Neural progenitor cell (in vitro differentiated cells): ENCODE measurements at places on chromosomes 2 and 18.

DNA sequence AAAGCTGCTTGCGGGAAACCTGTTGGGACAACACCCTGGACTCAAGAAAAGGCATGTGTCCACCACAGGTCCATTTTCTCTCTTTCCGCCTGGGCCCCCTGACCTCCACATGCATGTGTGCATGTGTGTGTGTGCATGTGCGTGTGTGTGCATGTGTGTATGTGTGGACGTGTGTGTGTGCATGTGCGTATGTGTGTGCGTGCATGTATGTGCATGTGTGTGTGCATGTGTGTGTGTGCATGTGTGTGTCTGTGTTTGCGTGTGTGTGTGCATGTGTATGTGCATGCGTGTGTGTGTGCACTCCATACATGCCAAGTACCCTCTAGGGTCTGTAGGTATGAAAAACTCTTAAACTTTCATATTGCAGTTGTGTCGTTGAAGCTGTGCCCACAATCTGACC lies 16.3 kb downstream of the CAPN14 start:
- H3K4me1 ChIP-seq, result no peaks in the 10 kb centered on the region
- no peaks in the 10 kb centered on the region for H3K36me3 ChIP-seq
- no peaks in the 10 kb centered on the region for H3K27me3 ChIP-seq

DNA sequence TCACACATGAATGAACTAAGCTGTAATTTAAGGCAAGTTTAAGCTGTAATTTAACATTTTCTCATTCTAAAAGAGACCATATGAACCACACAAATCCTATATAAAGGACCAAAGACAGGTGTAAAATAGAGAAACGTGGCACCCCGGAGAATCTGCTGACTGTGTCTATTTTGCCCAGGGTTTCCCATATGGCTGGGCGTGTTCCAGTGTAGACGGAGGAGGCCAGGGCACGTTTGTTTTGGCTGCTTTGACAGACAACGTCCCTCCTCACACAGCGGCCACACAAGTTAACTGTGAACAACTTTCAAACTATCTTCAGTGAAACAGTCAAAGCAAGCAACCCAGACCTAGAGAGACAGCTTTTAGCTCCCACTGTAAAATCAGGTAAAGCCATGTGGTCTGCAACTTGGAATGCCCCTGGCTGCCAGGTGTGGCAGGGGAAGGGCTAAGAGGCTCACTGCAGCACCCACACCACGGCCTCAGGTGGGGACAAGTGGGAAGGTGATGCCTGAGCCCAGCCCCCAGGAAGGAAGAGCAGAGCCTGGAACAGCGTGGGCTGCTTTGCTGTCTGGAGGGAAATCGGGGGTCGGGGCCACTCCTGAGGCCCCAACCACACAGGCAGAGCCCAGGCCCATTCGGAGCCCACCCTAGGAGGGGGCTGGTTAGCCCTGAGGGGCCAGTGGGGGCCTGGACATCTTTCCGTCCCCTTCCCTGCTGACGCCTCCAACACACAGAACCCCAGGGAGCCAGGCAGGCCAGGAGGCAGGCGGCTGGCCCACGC lies 40.7 kb downstream of the SLC66A2 start:
- no peaks in the 10 kb centered on the region for H3K36me3 ChIP-seq
- H3K27me3 ChIP-seq, result peaks cover 5% of the 10 kb centered on the region
- peaks cover 6% of the 10 kb centered on the region for H3K4me1 ChIP-seq
- peak overlapping the region; percentile 42 for H3K4me3 ChIP-seq

DNA sequence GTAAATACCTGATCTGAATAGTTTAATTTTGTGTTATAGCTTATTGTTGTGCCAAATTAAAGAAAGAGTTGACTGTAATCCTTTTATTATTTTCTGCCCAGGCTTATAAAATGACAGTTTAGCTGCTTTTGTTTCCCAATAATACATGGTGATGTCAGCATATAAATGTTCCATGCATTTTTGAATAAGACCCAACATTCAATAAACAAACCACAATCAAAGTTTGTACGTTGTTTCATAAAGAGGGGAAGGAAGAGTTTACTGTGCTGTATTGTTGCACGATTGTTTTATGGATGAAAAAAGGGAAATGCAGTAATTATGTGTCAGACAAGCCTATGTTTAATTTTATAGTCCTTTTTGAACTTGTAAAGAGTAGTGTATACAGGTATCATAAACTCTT lies 177.2 kb upstream of the SCN7A start:
- no peaks in the 10 kb centered on the region for H3K36me3 ChIP-seq
- no peak overlapping the region for H3K27ac ChIP-seq
- no peaks in the 10 kb centered on the region for H3K27me3 ChIP-seq
- H3K4me3 ChIP-seq, result no peak overlapping the region

DNA sequence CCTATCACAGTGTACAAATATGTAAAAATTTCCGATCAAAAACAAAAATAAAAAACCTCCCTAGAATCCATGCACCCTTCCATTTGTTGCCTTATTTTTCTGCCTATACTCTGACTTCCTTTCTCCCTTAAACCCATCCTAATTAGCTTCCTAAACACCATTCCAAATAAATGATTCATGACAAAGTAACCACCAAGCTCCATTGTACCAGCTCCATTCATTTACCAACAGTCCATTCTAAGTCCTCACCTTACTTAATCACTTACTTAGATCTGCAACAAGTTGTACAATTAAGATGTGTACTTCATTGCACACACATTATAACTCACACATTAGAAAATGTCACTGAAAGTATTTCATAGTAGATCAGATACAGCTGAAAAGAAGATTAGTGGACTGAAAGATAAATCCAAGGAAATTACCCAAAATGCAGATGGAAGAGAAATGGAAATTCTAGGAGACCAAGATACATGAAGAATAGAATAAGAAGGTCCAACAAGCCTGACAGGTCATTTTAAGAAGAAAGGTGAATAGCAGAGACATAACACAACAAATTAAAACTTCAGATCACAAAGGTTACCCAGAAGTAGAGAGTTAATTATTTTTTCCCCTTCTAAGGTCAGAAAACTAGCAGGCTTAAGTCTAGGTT lies 154.6 kb downstream of the DYM start:
- no peak for DNase-seq
- no peaks in the 10 kb centered on the region for H3K4me1 ChIP-seq
- H3K36me3 ChIP-seq, result peaks cover 8% of the 10 kb centered on the region
- H3K27ac ChIP-seq, result no peak overlapping the region
- H3K27me3 ChIP-seq, result no peaks in the 10 kb centered on the region

DNA sequence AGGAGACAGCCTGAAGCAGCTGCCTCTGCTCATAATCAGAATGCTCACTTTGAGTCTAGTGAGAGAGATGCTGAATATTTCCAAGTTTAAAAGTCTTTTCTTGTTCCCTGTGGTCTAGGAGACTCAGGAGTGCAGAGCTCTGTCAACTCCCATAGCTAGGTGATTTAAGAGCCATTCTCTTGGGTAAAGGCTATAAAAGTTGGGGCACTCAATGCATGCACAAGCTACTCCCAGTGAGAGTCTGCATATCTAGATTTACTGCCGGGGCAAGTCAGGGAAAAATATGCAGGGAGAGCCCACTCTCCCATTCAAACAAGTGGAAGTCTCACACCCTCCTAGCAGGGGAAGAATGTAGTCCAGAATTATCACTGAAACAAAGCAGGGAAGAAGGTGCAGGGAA lies 408.6 kb upstream of the KCNJ3 start:
- H3K4me3 ChIP-seq, result no peak overlapping the region
- no peaks in the 10 kb centered on the region for H3K36me3 ChIP-seq
- no peak overlapping the region for H3K27ac ChIP-seq
- DNase-seq, result no peak
- no peaks in the 10 kb centered on the region for H3K4me1 ChIP-seq

GRCh38 chr2:172811027-172811426 lies 75.4 kb downstream of the RAPGEF4 start:
- peaks cover 9% of the 10 kb centered on the region for H3K4me1 ChIP-seq
- no peak overlapping the region for H3K4me3 ChIP-seq
- no peaks in the 10 kb centered on the region for H3K27me3 ChIP-seq
- no peak for DNase-seq
- no peak overlapping the region for H3K27ac ChIP-seq

- H3K27me3 ChIP-seq, result no peaks in the 10 kb centered on the region
- no peak for DNase-seq
- H3K4me3 ChIP-seq, result no peak overlapping the region
These were observed 38.0 kb downstream of the TMX3 start for GRCh38 chr18:68676913-68677312.

GRCh38 chr2:20040489-20041172 lies 10.8 kb downstream of the LAPTM4A start:
- no peak overlapping the region for H3K4me3 ChIP-seq
- H3K27ac ChIP-seq, result no peak overlapping the region
- peaks cover 3% of the 10 kb centered on the region for H3K36me3 ChIP-seq
- DNase-seq, result no peak
- peaks cover 16% of the 10 kb centered on the region for H3K4me1 ChIP-seq

DNA sequence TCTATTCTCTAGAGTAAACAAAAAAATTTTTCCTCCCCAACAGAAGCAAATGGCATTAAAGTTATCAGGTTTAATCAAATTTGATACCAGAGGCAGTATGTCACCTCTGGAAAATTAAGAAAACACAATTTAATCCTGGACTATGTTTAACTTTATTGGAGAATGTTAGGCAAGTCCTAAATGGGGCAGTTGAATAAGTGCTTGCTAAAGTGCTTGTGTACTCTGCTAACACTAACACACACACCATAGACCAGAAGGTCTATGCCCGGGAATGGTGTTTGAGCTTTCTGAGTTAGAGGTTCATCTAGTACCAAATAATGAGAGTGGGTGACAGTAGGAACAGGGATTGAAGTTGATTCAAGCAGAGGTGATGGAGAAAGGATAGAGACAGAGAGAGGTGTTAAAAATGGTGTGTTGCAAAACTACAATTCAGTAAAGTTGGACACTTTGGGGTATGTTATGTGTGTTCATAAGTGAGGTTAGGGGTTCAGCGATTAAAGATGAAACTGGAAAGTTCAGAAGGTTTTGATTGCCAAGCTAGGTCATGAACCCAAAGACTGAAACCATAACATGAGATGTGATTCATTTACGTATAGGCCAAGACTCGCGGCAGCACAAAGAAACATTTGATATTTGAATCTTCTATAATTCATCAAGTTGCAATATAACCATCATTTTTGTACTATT lies 40.5 kb upstream of the PEX13 start:
- H3K4me1 ChIP-seq, result peaks cover 3% of the 10 kb centered on the region
- no peaks in the 10 kb centered on the region for H3K36me3 ChIP-seq
- no peak for DNase-seq
- no peak overlapping the region for H3K27ac ChIP-seq
- H3K27me3 ChIP-seq, result no peaks in the 10 kb centered on the region

- peaks cover 41% of the 10 kb centered on the region for H3K4me1 ChIP-seq
- H3K27me3 ChIP-seq, result peaks cover 85% of the 10 kb centered on the region
- H3K27ac ChIP-seq, result no peak overlapping the region
- peak; percentile 85 for DNase-seq
- H3K36me3 ChIP-seq, result no peaks in the 10 kb centered on the region
These were observed 5.8 kb upstream of the MEIS1 start for GRCh38 chr2:66428986-66429612.

- peaks cover 43% of the 10 kb centered on the region for H3K4me1 ChIP-seq
- H3K27ac ChIP-seq, result no peak overlapping the region
- no peak overlapping the region for H3K4me3 ChIP-seq
These were observed 32.4 kb downstream of the HS1BP3 start for GRCh38 chr2:20618468-20618885.

DNA sequence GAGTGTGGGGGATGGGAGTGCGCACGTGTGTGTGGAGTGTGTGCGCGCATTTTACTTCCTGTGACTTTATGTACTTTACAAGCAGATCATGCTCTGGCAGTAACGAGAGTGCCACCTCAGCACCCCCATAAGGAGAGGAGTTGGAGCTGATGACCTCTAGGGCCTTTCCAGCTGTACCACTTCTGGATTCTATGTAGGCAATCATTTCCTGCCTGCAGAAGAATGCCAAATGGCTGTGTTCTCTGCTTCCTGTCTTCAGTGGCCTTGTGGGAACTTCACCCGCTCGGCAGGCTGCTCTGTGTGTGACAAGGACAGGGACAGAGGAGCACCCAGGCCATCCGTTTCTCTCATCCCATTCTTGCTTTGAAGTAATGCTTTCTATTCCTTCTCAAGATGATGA lies 22.8 kb upstream of the ZNF385B start:
- no peaks in the 10 kb centered on the region for H3K27me3 ChIP-seq
- H3K27ac ChIP-seq, result no peak overlapping the region
